Subcutaneous adipose tissue (tissue), 4 donors: ENCODE measurements at places on chromosomes 7 and 10. TPM values are rescaled to one million over a fixed set of nuclear protein-coding genes. Genes with fewer than 3 reads are reported as not detected.

Gene ERCC6
- 20.6 TPM for total RNA-seq

Gene SRRM3
- 1.8 TPM for total RNA-seq

Gene TMEM236
- 6.0 TPM for total RNA-seq

Gene CALML3
- total RNA-seq = not detected

Gene INHBA
- 0.66 TPM for total RNA-seq

Gene TAS2R16
- total RNA-seq = not detected

Gene PVRIG
- not detected for total RNA-seq

Gene OPALIN
- total RNA-seq = not detected

Gene ADAMTS14
- total RNA-seq = not detected

Gene IKZF1
- 21.1 TPM for total RNA-seq

Gene DPYSL4
- total RNA-seq = 0.22 TPM

Gene POT1
- 17.4 TPM for total RNA-seq

Gene C10orf62
- total RNA-seq = not detected

Gene CHST3
- 13.8 TPM for total RNA-seq

Gene RAB19
- not detected for total RNA-seq

Gene STEAP1
- total RNA-seq = 41.0 TPM

Gene EPHB6
- 20.3 TPM for total RNA-seq

Gene GBX1
- total RNA-seq = not detected

Gene GNAT3
- total RNA-seq = not detected

Gene RBP4
- total RNA-seq = 628 TPM

Gene SLC39A12
- 0.49 TPM for total RNA-seq

Gene FAM25A
- total RNA-seq = not detected

Gene KCNH2
- 0.22 TPM for total RNA-seq

Gene JCAD
- 52.2 TPM for total RNA-seq

Gene CDK14
- total RNA-seq = 42.4 TPM

Gene MUC12
- total RNA-seq = under 0.01 TPM

Gene OPN1SW
- not detected for total RNA-seq

Gene INMT
- 1.4 TPM for total RNA-seq

Gene IFIT5
- total RNA-seq = 15.5 TPM

Gene ARHGAP19
- total RNA-seq = 5.7 TPM

Gene HTRA1
- total RNA-seq = 135 TPM

Gene ATG9B
- not detected for total RNA-seq

Gene TMEM270
- not detected for total RNA-seq

Gene EBLN1
- total RNA-seq = not detected

Gene MBL2
- total RNA-seq = not detected

Gene ANKRD2
- total RNA-seq = not detected

Gene RPEL1
- not detected for total RNA-seq

Gene BMPER
- 3.8 TPM for total RNA-seq

Gene IRF5
- total RNA-seq = 12.7 TPM

Gene LHPP
- 9.3 TPM for total RNA-seq

Gene CPA5
- total RNA-seq = not detected

Gene WASL
- total RNA-seq = 32.1 TPM

Gene GIMAP8
- 9.9 TPM for total RNA-seq

Gene LZTS2
- 40.6 TPM for total RNA-seq

Gene DLX6
- not detected for total RNA-seq

Gene CPA1
- total RNA-seq = 5.1 TPM

Gene ADAM12
- 11.5 TPM for total RNA-seq

Gene FGL2
- total RNA-seq = 38.1 TPM

Gene PDCD11
- total RNA-seq = 12.2 TPM

Gene MGMT
- 74.8 TPM for total RNA-seq

Gene HOXA4
- 1.5 TPM for total RNA-seq
